Anterior cingulate cortex (tissue), 58 donors: ENCODE measurements at places on chromosomes 6 and 20.

- no peak for DNase-seq
Measured at GRCh38 chr20:8073024-8073832, 53.7 kb upstream of the TMX4 start.

- DNase-seq = no peak
Measured at GRCh38 chr20:56945057-56945456, 316.0 kb downstream of the TFAP2C start.

GRCh38 chr6:141700819-141701218, 431.9 kb upstream of the GJE1 start:
- DNase-seq = no peak

DNA sequence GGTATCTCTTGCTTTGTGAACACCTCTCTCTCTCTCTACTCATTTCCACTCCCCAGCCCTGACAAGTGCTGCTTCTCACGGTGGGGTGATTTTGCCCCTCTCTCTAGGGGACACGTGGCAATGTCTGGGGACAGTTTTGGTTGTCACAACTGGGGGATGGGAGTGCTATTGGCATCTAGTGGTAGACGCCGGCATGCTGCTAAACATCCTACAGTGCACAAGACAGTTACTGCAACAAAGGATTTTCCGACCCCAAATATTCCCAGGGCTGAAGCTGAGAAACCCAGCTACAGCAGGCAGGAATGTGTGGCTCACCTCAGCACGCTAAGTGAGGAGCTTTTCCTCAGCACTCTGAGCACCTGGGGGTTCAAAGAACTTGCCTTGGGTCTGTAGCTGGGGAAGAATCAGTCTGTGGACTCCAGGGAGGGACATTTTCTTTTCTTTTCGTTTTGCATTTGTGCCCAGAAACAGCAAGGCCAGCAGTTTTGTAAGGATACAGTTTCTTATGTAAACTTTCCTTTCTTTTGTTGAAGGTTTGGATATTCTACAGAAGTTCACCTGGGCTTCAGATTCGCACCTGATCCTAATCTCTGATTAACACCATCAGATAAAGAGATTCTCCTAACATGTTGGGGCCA, 246.9 kb upstream of the ZFP64 start:
- no peak for DNase-seq
